ENCODE measurements at places on chromosomes 12 and 14.
A peak's percentile ranks its signal among the peaks of the same experiment; 100 is the strongest.

- DNase-seq: no peak
Observed at GRCh38 chr12:23898121-23898520, 51.3 kb downstream of the SOX5 start.

GRCh38 chr12:6069437-6070093 lies 54.9 kb downstream of the VWF start:
- peak; percentile 24 for DNase-seq

DNA sequence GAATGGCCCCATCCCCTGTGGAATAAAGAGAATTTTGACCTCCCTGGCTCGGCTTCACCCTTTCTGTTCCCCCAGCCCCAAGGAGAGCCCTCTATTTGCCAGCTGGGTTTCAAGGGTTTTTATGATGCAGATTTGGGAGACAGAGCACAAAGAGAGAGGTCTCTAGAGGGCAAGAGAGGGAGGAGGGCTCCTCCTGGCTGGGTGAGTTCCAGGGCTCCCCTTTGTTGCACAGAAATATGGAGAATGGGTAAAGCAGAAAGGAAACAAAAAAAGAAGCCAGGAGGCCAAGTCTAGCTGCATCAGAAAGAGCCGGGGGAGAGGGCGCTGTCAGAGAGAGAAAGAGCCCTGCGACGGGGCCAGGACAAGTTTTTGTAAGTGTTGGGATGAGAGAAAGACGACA lies 319.6 kb upstream of the RTL1 start:
- no peak for DNase-seq

DNA sequence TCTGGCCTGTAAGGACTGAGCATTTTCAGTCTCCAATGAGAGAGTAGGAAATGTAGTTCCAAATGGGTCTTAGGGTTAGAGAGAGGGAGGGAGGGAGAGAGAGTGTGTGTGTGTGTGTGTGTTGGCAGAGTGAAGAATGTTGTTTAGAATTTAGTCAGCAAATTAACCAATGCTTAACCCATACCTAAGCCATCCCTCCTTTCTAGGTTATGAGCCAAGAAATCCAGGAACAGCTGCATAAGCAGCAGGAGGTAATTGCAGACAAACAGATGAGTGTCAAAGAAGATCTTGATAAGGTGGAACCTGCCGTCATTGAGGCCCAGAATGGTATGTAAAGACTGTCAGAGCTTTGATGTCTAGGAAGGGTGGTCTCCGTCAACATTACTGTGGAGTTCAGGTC lies 56.9 kb downstream of the HSP90AA1 start:
- DNase-seq: no peak

GRCh38 chr14:66650491-66650911 lies 142.6 kb downstream of the GPHN start:
- no peak for DNase-seq

- DNase-seq: no peak
Observed at GRCh38 chr14:90554341-90554740, 157.5 kb downstream of the CALM1 start.

DNA sequence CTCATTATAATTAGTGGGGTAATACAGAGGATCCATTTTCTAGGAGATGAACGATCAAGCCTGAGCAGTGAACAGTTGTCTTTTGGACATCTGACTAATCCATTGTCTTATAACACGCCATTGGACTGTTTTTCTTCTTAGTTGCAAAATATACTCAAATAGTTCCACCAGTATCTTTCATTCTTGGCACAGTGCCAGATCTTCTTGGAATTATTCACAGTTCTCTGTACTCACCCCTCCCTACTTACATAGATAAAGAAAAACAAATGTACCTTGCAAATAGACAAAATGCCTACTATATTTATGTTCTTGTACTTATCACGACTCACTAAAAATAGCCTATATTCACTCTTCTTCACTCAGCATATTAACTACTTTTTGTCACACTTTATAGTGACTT lies 3.8 kb downstream of the CBLN3 start:
- no peak for DNase-seq
